ENCODE measurements at places on chromosomes 12 and 14.

- no peak for DNase-seq
Observed at GRCh38 chr12:6201213-6201608, 1.0 kb downstream of the CD9 start.

DNA sequence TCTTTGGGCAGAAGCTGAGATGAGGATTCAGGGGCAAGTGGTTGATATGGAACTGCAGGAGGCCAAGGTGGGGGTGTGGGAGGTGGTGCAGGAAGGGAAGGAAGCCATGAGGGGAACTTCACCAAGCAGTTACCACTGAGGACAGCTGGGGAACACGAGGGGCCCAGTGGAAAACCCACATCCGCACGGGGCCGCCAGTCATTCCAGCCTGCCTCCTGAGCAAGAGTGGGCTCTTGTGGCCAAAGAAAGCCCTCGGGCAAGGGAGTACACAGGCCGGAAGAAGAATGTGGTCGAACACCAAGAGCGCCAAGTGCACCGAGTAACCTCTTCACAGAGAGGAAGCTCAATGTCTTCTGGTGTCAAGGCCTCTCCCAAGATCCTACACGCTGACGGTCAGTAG lies 252.2 kb upstream of the FOXN3 start:
- no peak for DNase-seq

DNA sequence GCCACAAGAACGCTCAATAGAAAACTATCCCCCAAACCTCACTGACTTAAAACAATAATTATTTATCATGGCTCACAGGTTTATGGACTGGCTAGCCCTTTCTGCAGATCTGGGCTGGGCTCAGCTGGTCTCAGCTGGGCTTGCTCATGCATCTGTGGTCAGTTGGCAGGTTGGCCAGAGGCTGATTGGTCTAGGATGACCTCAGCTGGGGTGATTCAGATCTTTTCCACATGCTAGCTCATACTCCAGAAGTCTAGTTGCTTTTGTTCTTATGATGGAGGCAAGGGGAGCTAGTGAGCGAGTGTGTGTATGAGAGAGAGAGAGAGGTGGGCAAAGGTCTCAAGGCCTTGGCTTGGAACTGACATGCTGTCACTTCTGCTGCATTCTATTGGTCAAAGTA lies 181.2 kb upstream of the NRXN3 start:
- DNase-seq: no peak

DNA sequence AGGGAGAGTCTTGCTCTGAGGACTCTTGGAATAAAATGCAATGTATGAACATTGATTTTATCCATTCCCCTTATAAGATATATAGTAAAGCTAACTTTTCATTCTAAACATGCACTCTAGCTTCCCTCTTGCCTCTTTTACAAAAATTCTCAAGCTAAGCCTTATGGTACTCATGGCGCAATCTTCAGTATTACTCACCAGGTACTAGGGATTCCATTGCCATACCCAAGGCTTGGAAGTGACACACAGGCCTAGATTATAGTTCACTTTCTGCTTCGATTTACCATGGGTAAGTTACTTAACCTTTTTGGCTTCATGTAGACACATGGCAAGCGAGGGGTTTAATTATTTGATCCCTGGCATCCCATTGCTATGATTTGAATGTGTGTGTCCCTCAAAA lies 331.5 kb downstream of the LRIG3 start:
- DNase-seq: no peak

DNA sequence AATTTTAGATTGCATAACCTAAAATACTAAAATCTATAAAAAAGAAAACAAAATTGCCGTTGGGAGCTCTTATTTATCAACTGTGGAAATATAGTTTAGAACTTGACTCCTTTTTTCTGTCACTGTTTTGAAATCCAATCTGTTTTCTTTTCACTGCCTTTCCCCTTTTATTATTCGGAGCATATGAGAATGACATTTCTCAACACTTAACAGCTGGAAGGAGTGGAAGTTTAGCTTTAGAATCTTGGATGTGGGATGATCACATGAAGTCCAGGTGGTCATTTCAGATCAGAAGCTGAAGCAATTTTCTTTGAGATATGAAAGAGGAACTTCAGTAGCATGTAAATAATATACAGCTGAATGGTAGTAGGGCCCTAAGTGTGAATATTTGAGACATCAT lies 16.7 kb downstream of the TRHDE start:
- no peak for DNase-seq

DNA sequence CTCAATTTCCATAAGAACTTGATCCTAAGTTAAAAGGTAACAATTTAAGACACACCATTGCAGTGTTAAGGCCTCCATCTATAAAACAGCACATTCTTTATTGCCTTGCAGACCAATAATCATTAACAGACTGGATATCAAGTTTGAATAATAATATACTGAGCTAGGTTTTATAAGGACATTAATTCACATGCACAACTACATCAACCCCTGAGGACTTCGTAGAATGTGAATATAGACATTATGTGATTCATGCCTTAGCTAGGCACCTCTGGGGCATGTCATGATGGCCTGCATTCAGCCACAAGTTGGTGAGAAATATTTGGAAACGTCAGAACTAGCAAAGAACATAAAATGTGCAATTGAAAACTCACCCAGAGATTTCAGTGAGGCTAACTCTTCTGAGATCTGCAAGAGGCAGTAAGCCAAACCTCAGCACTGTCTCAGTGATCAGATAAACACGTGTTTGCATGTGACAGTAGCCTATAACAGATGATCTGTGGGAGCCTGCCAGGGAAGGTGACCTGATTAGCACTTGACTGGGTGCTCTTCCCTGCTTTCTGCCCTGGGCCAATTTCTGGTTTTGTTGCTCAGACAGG lies 492.2 kb downstream of the FLRT2 start:
- no peak for DNase-seq

- DNase-seq: no peak
Observed at GRCh38 chr12:96347130-96347699, 53.0 kb downstream of the CDK17 start.

DNA sequence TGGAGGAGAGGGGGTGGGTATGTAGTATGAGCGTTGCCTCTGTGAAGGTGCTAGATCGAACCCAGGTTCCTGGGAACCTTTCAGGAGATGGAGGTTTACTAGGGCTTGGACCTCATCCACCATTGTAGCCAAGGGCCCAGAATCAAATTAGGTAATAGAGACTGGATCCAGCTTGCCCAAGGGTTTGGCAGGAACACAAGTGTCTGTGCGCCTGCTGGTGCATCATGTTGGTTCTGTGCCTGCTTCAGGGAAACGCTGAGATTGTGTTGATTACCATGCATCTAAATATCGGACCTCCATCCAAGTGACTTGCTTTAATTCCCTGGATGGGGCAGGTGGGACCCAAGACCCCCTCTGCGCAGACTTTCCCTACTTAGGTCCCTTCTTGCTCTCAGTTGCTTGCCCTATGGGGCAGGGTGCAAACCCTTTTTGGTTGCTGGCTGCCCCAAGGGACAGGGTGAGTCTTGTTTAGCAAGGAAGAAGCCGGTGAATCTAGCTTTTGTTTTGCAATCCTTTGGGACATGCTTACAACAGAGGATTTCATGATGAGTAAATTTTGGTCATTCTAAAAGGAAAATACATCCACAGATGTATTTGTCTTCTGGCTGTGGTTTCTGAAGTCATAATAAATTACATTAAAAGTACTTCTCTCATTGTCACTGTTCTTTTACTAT lies 189.8 kb upstream of the PRICKLE1 start:
- DNase-seq: no peak

GRCh38 chr14:106883218-106883692 lies 1356.9 kb downstream of the TMEM121 start:
- DNase-seq: no peak

- no peak for DNase-seq
Observed at GRCh38 chr14:49770212-49770817, 2.4 kb downstream of the KLHDC2 start.
